Spinal cord (tissue), 10 donors: ENCODE measurements at places on chromosomes 12 and 14. TPM values are rescaled to one million over a fixed set of nuclear protein-coding genes. Genes with fewer than 3 reads are reported as not detected.

The ARHGAP9 gene
- 4.8 TPM for total RNA-seq

The ZFHX2 gene
- total RNA-seq = 4.9 TPM

The MYH6 gene
- 0.11 TPM for total RNA-seq

The CCDC198 gene
- 11.3 TPM for total RNA-seq

The FLVCR2 gene
- total RNA-seq = 19.0 TPM

The RGS6 gene
- 9.1 TPM for total RNA-seq

The CDKL1 gene
- 16.9 TPM for total RNA-seq

The UBR7 gene
- 28.2 TPM for total RNA-seq

The OVCH1 gene
- 0.66 TPM for total RNA-seq

The KCNH3 gene
- 3.2 TPM for total RNA-seq

The PPTC7 gene
- total RNA-seq = 6.4 TPM

- H3K4me3 ChIP-seq = no peak overlapping the region
- H3K27me3 ChIP-seq = no peaks in the 10 kb centered on the region
- no peaks in the 10 kb centered on the region for H3K4me1 ChIP-seq
- DNase-seq = no peak
- H3K36me3 ChIP-seq = no peaks in the 10 kb centered on the region
- H3K27ac ChIP-seq = no peak overlapping the region
These were observed 201.8 kb downstream of the ESR2 start for GRCh38 chr14:64092338-64092737.

- H3K4me1 ChIP-seq = peaks cover 6% of the 10 kb centered on the region
- H3K4me3 ChIP-seq = no peak overlapping the region
- H3K36me3 ChIP-seq = peaks cover 23% of the 10 kb centered on the region
- no peaks in the 10 kb centered on the region for H3K27me3 ChIP-seq
- H3K27ac ChIP-seq = no peak overlapping the region
- no peak for DNase-seq
These were observed 78.9 kb downstream of the SETD3 start for GRCh38 chr14:99401621-99402284.

DNA sequence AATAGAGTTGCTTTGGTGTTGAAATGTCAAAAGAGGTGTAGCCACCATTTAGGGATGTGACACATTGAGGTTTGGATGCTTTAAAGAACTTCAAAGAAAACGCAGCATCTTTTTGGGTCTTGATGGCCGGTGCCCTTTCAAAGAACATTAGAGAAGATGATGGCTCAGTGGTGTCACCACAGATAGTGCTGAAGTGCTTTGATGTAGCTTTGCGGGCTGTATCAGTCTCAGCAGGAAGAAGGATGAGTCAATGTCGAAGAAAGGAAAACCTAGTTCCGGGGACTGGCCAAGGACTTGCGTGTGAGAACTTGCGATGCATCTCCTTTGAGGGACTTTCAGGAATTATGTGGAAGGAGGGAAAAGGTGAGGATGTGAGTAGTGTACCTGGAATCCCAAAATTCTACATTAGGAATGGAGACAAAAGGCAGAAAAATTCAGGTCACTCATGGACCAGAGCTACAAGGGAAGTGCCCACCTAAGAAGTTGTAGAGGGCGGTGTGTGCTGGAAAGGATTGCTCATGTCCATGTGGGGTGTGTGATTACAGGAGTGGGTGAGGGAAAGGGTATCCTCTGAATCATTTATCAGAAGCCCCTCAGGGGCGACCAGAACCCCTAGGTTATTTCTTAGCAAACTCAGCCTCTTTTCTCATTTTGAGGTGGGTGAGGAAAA, 39.7 kb upstream of the GZMB start:
- H3K4me3 ChIP-seq = no peak overlapping the region
- no peaks in the 10 kb centered on the region for H3K4me1 ChIP-seq
- no peak for DNase-seq
- H3K27ac ChIP-seq = no peak overlapping the region
- H3K36me3 ChIP-seq = no peaks in the 10 kb centered on the region

DNA sequence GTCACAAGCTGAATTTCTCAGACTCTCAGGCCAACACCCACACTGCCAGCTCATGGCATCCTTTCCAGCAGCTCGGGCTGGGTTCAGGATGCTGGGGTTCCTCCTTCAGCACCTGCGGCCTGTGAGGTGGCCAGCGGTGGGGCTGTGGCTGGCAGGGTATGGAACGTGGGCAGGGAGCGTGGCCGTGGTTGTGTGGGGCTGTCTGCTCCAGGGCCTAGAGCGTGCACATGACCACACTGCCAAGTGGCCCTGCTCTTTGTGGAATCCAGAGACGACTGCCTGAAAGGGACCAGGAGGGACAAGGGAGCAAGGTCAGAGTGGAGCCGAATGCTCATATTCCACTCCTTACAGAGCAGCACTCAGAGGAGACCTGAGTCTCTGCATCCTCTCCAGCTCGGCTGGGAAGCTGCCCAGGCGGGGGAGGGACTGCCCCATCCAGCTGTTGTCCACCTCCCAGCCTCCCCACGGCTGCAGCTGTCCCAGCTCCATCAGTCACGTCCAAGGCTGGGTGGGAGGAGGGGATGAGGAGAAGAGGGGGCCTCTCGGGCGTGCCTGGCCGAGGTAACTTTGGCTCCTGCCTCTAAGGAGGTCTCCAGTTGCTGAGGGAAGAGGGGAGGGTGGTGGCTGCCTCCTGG, 71.3 kb downstream of the TSPAN9 start:
- H3K27ac ChIP-seq = no peak overlapping the region
- no peak for DNase-seq
- no peak overlapping the region for H3K4me3 ChIP-seq
- H3K27me3 ChIP-seq = no peaks in the 10 kb centered on the region
- H3K36me3 ChIP-seq = peaks cover 4% of the 10 kb centered on the region

DNA sequence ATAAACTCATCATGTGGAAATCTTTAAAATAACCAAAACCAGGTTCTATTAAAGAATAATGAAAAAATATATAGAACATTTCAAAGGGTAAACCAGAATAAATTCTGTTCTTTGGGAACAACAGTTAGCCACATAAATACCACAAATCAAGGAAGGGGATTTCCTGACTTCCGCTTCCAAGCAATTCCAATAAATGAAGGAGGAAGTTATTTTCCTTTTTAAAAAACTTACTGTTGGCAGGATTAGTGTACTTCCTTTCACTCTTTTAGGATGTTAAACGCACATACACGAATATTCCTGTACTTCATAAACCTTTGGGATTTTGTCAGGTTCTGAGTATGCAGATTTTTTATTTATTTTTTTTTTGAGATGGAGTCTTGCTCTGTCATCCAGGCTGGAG, 13.7 kb upstream of the LIMA1 start:
- no peak overlapping the region for H3K27ac ChIP-seq
- H3K4me1 ChIP-seq = no peaks in the 10 kb centered on the region
- peaks cover 3% of the 10 kb centered on the region for H3K36me3 ChIP-seq
- no peak for DNase-seq

- H3K4me3 ChIP-seq = no peak overlapping the region
- DNase-seq = no peak
- H3K27me3 ChIP-seq = no peaks in the 10 kb centered on the region
- H3K36me3 ChIP-seq = no peaks in the 10 kb centered on the region
These were observed 147.4 kb downstream of the RASSF9 start for GRCh38 chr12:85688837-85689236.

DNA sequence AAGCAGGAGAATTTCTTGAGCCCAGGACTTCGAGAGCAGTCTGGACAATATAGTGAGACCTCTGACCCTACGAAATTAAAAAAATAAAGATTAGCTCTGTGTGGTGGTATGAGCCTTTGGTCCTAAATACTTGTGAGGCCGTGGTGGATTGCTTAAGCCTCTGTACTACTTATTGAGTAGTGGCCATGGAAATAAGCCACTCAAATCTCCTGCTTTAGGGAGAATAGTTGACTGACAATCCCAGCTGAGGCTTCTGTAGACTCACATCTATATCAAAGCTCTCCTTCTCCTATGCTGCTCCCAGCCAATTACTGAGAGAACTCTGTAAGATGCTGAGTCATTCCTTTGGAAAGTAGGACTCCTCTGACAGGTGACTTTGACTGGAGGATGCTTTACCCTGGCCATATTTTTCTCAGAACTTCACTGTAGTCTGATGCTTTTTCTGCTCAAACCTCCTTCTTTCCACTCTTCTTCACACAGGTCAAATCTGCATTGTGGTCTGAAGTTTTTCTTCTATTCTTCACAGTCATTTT, 420.2 kb downstream of the SLC6A15 start:
- H3K4me1 ChIP-seq = no peaks in the 10 kb centered on the region
- no peak for DNase-seq
- H3K36me3 ChIP-seq = no peaks in the 10 kb centered on the region
- H3K4me3 ChIP-seq = no peak overlapping the region

GRCh38 chr12:41897593-41897992, 247.1 kb downstream of the GXYLT1 start:
- H3K36me3 ChIP-seq = no peaks in the 10 kb centered on the region
- no peak overlapping the region for H3K4me3 ChIP-seq
- H3K4me1 ChIP-seq = no peaks in the 10 kb centered on the region
- no peak for DNase-seq
- H3K27me3 ChIP-seq = no peaks in the 10 kb centered on the region

DNA sequence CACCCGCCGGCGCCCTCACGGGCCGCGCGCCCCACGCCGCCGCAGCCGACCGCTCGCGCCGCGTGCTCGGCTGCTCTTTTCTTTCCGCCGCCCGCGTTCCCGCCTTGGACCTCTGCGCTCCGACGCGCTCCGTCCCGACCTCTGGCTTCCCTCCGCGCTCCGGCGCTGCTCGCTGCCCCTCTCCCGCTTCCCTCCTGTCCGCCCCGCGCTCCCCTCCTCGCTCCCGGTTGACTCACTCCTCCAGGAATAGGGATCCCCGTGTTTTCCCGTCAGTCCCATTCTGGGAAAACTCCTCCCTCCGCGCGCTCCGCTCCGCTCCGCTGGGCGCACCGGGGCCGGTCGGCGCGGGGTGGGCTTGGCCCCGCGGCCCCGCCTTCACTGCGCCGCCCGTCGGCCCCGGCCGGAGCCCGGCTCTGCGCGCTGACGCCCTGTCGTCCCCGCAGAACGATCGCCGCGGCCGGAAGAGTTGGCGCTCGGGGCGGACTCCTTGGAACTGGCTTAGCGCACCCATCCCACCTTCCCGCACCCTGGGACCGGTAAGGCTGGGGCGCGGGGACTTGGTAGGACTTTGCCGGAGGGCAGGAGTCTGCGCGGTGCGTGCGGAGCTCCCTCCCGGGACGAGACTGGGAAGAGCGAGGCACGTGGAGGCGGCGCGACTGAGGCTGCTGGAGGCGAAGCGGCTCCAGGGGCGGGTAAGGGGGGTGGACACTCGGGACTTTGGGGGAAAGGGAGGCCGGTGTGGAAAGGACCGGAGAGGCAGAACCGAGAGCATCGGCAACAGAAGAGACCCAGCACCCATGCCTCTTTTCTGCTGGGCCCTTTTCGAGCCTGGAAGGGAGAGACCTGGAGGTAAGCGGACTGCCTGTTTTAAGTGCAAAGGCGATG, 550 bp downstream of the TEAD4 start:
- no peaks in the 10 kb centered on the region for H3K36me3 ChIP-seq
- no peak overlapping the region for H3K27ac ChIP-seq
- no peak for DNase-seq
- H3K4me1 ChIP-seq = peaks cover 29% of the 10 kb centered on the region
- H3K4me3 ChIP-seq = peak overlapping the region; percentile 45
- H3K27me3 ChIP-seq = peaks cover 57% of the 10 kb centered on the region

DNA sequence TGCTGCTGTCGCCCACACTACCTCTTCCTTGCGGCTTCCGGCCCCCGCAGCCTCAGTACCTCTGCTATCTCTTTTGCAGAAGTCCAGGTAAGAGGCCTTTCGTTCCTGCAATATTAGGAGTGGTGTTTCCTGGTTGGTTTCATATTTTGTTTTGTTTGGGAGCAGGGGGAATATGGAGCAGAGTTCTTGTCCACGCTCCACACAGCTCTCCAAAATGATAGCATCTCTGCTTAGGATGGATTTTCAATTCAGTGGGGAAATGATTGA, 768 bp downstream of the OXA1L start:
- peak overlapping the region; percentile 85 for H3K4me3 ChIP-seq
- no peak for DNase-seq
- no peak overlapping the region for H3K27ac ChIP-seq
- peaks cover 13% of the 10 kb centered on the region for H3K4me1 ChIP-seq

DNA sequence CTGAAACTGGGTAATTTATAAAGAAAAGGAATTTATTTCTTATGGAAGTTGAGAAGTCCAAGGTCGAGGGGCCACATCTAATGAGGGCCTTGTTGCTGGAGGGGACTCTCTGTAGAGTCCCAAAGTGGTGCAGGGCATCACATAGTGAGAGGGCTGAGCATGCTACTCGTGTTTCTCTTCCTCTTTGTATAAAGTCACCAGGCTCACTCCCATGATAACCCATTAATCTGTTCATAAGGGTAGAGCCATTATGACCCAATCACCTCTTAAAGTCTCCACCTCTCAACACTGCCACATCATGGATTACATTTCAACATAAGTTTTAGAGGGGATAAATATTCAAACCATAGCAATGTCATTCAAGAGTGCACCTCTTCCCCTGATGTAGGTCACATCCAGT, 79.1 kb upstream of the ATP2B1 start:
- no peaks in the 10 kb centered on the region for H3K4me1 ChIP-seq
- no peaks in the 10 kb centered on the region for H3K27me3 ChIP-seq
- no peak overlapping the region for H3K4me3 ChIP-seq
- no peak overlapping the region for H3K27ac ChIP-seq
- no peak for DNase-seq

DNA sequence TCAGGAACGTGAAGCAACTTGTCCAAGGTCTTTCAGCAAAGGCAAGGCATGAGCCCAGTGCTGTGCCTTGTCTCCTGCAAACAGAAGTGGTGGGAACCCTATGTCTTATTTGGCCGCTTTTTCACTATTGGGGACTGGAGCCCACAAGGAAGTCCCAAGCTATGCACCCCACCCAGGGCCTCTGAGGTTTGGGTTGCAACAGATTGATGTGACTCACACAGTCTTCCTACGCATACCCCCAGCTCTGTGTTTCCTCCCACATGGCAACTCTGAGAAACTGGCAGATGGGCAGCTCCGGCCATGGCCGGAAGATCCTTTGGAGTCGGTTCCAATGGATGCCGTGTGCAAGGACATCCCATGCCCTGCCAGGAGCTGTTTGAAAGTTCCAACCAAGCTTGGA, 28.3 kb upstream of the CMKLR1 start:
- no peak for DNase-seq
- no peaks in the 10 kb centered on the region for H3K36me3 ChIP-seq
- H3K27ac ChIP-seq = no peak overlapping the region
- H3K27me3 ChIP-seq = no peaks in the 10 kb centered on the region

GRCh38 chr14:35223927-35224326, 68.3 kb upstream of the PSMA6 start:
- no peak overlapping the region for H3K27ac ChIP-seq
- H3K4me1 ChIP-seq = no peaks in the 10 kb centered on the region
- DNase-seq = no peak
- no peaks in the 10 kb centered on the region for H3K27me3 ChIP-seq
- H3K4me3 ChIP-seq = no peak overlapping the region

- no peaks in the 10 kb centered on the region for H3K36me3 ChIP-seq
- no peaks in the 10 kb centered on the region for H3K27me3 ChIP-seq
- no peaks in the 10 kb centered on the region for H3K4me1 ChIP-seq
- no peak for DNase-seq
- H3K27ac ChIP-seq = no peak overlapping the region
These were observed 37.5 kb downstream of the RPGRIP1 start for GRCh38 chr14:21317398-21317797.

- no peaks in the 10 kb centered on the region for H3K36me3 ChIP-seq
- no peaks in the 10 kb centered on the region for H3K4me1 ChIP-seq
- DNase-seq = no peak
These were observed 69.3 kb upstream of the FSCB start for GRCh38 chr14:44576356-44576755.

- DNase-seq = no peak
- H3K27me3 ChIP-seq = no peaks in the 10 kb centered on the region
- no peak overlapping the region for H3K4me3 ChIP-seq
- H3K27ac ChIP-seq = no peak overlapping the region
These were observed 181.1 kb upstream of the NPAS3 start for GRCh38 chr14:32757568-32757967.
